ENCODE measurements at places on chromosomes 1 and 21.

DNA sequence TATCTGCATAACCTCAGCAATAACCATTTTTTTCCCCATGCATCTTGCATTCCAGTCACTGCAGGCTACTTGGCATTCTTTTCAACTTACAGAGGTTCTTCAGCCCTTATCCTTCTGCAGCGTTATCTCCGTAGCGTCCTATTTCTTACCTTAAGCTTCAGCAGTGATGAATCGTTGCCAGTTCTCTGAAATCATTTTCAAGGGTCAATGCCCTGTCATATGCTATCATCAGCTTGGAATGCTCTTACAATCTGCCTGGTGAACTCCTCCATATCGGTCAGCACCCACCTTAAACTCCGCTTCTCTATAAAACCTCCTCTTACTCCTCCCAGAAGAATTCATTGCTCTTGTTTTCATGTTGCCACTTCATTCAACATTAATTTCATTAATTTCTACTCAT lies 105.1 kb upstream of the DPH5 start:
- DNase-seq = no peak

- DNase-seq = no peak
Observed at GRCh38 chr1:93690921-93691789, 9.5 kb upstream of the BCAR3 start.

GRCh38 chr1:35386959-35387358 lies 118.5 kb downstream of the ZMYM4 start:
- no peak for DNase-seq

GRCh38 chr1:53967409-53968124 lies 21.4 kb downstream of the LRRC42 start:
- no peak for DNase-seq

DNA sequence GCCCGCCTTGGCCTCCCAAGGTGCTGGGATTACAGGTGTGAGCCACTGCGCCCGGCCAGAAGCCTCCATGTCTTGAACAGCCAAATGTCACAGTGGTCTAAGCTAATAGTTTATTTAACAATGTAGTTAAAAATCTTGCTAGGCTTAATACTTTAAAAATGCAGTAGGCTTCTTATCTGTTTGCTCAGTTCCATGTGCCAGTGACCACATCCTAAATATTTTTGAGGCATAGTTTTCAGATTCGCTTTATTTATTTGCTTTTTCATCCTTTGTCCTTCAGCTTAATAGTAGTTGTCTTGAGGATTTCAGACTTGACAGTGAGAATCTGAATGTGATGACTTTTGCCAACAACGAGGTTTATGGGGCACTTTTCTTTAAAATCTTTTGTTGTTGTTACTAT lies 59.9 kb upstream of the PRRX1 start:
- no peak for DNase-seq

DNA sequence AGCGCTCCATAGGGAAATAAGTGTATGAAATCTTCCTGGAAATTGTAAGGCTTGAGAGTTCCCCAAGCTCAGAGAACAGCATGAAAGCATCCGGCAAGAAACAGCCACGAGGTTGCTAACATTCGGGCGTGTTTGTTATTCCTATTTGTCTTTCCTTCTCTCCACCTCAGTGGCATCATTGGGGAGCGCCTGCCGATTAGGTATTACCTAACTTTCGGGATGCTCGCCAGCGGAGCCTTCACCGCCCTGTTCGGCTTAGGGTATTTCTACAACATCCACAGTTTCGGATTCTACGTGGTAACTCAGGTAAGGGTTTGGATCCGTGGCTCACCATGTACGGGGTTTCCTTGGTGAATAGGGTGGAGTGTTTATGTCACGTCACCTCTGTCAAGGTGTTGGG lies 25.7 kb downstream of the SLC37A1 start:
- DNase-seq = no peak

- no peak for DNase-seq
Observed at GRCh38 chr1:60596791-60597750, 485.3 kb upstream of the NFIA start.

DNA sequence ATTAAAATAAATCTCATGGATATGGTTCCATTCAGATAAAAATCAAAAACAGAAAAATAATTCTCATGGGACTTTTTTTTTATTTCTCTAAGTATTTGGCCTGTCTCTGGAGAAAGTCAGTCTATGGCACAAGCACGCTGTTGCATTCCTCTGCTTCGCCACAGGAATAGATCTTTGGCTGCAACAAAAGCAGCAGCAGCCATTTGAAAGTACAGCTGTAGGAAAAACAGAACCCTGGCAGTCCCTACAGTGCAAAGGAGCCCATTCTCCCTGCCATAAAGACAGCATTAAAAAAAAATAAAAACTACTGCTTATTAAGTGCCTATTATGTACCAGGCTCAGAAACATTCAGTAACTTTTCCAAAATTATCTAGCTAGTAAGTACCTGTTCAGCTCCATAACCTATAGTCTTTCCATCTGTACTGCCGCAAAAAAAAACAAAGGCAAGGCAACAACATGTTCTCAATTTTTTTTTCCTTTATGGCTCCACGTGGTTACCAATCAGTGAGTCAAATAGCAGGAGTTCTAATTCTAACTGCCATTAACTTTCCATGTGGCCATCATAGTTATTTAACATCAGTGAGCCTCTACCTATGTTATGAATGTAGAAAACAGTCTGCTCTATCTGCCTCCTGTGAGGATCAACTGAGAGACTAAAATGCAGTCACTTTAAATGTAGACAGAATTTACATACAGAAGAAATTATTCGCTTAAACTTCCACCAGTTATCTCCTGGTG lies 22.7 kb downstream of the SLC35D1 start:
- no peak for DNase-seq

GRCh38 chr1:236821091-236821627 lies 26.1 kb downstream of the MTR start:
- DNase-seq = no peak

- no peak for DNase-seq
Observed at GRCh38 chr1:208137193-208137592, 107.0 kb downstream of the PLXNA2 start.

- DNase-seq = no peak
Observed at GRCh38 chr1:224528900-224529299, 87.2 kb upstream of the CNIH3 start.

DNA sequence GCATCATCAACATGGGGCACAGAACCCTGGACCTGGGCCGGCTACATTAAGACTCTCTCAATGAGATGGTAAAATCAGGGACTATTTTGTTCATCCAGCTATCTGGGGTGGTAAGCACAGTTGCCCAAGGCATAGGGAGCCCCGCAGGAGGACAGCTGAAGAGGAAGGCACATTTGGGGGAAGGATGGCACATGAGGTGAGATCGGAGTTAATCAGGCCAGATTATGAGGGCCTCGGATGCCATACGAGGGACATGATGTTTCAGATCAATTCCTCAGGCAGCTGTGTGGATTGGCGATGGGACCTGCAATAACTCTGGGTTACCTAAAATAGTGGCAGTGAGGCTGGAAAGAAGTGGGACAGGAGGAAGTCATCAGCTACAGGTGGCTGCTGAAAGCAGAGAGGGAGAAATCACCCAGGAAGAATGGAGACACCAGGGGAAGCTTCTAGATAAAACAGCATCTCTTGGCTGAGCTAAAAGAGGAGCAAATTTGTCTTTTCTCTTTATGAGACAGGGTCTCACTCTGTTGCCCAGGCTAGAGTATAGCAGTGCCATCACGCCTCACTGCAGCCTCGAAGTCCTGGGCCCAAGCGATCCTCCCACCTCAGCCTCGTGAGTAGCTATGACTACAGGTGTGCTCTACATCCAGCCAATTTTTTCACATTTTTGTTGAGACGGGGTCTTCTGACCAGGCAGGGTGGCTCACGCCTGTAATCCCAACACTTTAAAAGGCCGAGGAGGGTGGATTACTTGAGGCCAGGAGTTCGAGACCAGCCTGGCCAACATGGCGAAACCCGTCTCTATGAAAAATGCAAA lies 21.1 kb downstream of the TOMM20 start:
- no peak for DNase-seq

GRCh38 chr1:78078358-78078757 lies 32.6 kb downstream of the GIPC2 start:
- no peak for DNase-seq

GRCh38 chr21:14685568-14685967 lies 139.5 kb upstream of the SAMSN1 start:
- DNase-seq = no peak

- no peak for DNase-seq
Observed at GRCh38 chr1:108610073-108610472, 50.2 kb downstream of the EEIG2 start.

DNA sequence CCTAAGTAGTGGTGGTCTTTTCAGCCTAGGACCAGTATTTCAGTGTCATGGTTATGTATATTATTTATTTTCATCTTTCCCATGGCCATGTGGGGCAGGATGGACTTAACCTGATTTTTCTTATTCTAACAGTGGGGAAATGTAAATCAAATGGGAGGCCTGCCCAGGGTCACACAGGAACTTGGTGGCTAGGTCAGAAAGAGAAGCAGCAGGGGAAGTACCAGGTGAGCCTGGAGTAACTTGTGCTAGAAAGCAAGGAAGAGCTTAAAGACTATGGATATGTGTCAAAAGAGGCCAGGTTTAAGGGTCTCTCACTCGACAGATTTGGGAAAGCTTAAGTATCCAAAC lies 936 bp downstream of the ZFP69B start:
- no peak for DNase-seq

DNA sequence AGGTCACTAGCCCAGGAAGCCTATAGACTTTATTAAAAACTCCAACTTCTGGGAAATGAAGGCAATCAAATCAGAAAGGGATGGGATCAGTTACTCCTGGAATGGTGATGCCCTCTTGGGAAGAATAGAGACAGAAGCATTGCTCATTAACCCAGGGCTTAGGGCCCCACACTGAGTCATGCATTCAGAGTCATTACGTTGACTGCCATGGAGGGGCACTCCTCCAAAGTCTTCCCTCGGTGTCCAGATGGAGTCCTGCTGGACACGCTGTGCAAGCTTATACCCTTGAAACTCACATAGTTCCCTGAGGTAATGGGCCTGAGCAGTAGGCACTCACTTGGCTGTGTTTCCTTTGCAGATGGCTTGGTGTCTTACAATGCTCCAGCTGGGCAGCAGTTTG lies 35.2 kb upstream of the HSD17B7 start:
- DNase-seq = no peak

GRCh38 chr1:224116131-224116530 lies 2.2 kb downstream of the FBXO28 start:
- DNase-seq = no peak

GRCh38 chr1:157098519-157098918 lies 1.1 kb downstream of the ETV3L start:
- DNase-seq = no peak

GRCh38 chr1:32345289-32345827 lies 9.3 kb upstream of the MARCKSL1 start:
- no peak for DNase-seq

GRCh38 chr1:191714845-191715244 lies 443.4 kb upstream of the RGS18 start:
- DNase-seq = no peak

- no peak for DNase-seq
Observed at GRCh38 chr1:201123866-201124265, 3.1 kb downstream of the ASCL5 start.

DNA sequence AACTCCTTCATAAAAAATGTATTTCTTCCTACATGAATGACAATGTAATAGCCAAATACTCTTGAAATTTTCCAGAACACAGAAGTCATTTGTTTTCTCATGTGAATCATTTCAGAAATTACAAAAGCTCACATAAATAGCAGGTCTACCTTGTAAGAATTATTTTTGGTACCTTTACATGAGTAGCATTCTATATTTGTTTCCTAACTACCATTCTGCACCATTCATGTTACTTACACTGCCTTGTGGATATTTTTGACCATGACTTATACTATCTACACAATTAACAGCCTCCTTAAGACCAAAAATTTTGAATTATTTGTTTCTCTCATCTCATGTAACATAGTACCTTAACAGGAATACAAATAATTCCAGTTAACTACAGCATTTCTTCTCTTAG lies 109.6 kb downstream of the ENAH start:
- no peak for DNase-seq

DNA sequence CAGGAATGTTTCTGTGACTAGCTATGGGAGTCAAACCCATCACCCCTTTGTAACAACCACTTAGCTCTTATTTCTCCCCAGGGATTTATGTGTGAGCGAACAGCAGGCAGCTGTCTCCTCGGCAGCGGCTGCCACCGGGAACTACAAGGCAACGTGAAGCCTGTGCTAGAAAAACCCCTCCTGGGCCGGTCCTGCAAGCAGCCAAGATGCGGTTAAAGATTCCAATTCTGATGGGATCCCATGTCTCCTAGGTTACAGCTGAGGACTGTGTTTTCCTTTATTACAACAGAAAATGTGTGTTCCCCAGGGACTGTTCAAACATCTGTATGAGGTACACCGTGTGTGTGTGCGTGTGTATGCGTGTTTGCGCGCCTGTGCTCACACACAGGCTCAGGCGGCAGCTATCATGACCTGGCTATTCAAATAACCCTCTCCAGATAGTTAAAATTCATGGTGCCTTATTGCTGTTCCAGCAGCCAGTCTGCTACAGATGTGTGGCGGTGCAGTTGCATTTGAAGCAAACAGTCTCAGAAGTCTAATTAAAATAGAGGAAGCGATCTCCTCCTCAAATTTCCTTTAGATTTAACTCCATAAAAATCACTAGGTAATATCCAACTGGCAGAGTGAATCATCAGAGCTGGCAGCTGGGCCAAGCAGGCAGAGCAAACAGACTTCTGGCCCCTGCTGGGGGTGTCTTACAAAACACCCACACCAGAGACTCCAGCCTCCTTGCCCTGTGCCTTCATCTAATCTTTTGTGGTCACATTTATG lies 68.0 kb downstream of the LMX1A start:
- DNase-seq = no peak

DNA sequence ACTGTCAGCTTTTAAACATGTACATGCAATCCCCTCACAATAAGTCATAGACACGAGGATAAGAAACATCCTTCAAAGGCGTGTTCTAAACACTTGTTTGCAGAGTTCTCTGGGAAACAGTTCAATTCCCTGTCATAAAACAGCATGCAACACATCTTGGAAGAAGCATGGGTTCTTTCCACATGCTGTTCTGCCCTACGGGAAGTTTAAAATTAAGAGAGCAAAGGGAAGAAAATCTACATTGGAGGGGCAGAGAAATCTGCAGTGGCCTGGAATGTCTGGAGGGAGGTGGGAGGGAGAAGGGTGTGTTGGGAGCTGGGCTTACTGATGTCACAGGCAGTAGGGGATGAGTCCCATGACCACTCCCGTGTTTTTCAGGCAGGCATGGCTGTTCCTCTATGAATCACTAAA lies 98.3 kb upstream of the SLC2A1 start:
- DNase-seq = no peak

GRCh38 chr1:228404107-228404720 lies 2.4 kb downstream of the TRIM11 start:
- DNase-seq = no peak

DNA sequence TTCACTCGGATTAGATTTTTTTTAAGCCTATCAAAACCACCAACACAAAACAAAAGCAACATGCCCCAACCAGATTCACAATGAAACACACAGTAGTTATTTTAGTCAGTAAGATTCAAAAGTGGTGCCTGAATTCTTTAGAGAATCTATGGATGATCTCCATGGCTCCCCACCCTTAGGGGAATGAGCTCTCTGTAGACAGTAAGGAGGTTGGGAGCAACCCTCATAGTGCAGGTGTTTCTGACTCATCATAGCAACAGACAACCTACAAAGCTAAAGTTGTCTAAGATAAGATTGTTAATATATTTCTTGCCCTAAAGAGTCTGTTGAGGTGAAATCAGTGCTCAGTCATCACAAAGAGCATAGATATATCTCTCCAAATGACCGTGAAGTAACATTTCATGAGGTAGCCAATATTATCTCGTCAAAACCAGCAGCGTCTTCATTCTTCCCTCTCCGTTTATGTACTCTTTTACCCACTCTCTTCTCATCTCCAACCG lies 78.3 kb downstream of the ADAMTS1 start:
- no peak for DNase-seq

- no peak for DNase-seq
Observed at GRCh38 chr1:6102532-6102845, 56.8 kb downstream of the KCNAB2 start.

All from mesothelial cell of epicardium (in vitro differentiated cells).